ENCODE measurements at places on chromosomes 13 and 19. TPM values are rescaled to one million over a fixed set of nuclear protein-coding genes. Genes with fewer than 3 reads are reported as not detected.

DNA sequence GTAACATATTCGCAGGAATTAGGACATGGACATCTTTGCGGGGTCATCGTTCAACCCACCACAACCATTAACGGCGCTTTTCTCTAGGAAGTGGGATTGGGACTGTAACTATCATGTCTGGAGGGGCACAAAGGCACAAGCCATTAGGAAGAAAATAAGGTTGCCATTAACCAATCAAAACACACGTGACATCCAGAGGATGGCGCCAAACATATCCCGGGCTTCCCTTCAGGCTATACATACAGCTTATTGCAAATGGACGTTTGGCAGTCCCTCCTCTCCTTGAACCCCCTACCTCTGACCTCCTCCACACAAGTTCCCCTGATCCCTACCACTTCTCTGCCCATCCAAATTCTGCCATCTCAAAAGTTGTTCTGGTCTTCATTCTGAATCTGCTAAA lies 26.6 kb upstream of the GSX1 start:
- H3K27me3 ChIP-seq = peaks cover 20% of the 10 kb centered on the region
- H3K27ac ChIP-seq = no peak overlapping the region
- DNase-seq = no peak
- no peak overlapping the region for H3K4me3 ChIP-seq
- no peaks in the 10 kb centered on the region for H3K4me1 ChIP-seq
- no peaks in the 10 kb centered on the region for H3K36me3 ChIP-seq

DNA sequence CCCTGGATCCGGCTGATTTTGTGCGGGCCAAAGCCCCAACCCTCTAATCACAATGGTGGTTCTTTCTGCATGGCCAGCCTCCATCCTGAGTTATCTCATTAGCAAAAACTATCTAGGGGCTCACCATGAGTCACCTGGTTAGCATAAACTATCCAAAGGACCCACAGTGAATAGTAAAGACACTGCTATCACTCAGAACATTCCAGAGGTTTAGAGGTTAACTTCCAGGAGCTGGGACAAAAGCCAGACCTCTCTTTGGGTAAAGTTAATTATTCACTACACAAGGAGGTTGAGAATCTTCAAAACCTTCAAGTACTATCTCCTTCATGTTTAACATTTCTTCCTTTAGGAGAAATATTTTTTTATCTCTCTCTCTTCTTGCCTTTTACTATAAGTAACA lies 18.8 kb upstream of the PPP5C start:
- no peak for DNase-seq
- H3K36me3 ChIP-seq = peaks cover 57% of the 10 kb centered on the region
- peak overlapping the region; percentile 58 for H3K27ac ChIP-seq

- DNase-seq = no peak
- H3K4me1 ChIP-seq = peaks cover 7% of the 10 kb centered on the region
- H3K27me3 ChIP-seq = peaks cover 38% of the 10 kb centered on the region
- H3K36me3 ChIP-seq = no peaks in the 10 kb centered on the region
These were observed 264.5 kb downstream of the KCTD12 start for GRCh38 chr13:76621705-76622104.

Gene SIGLECL1
- not detected for total RNA-seq

- no peak overlapping the region for H3K27ac ChIP-seq
- DNase-seq = no peak
- H3K27me3 ChIP-seq = no peaks in the 10 kb centered on the region
- no peak overlapping the region for H3K4me3 ChIP-seq
- no peaks in the 10 kb centered on the region for H3K4me1 ChIP-seq
These were observed 10.8 kb upstream of the ZNF91 start for GRCh38 chr19:23406091-23406490.

Gene MEF2B
- not detected for total RNA-seq

GRCh38 chr19:38676023-38676877 lies 28.8 kb downstream of the ACTN4 start:
- DNase-seq = peak; percentile 77
- H3K36me3 ChIP-seq = no peaks in the 10 kb centered on the region
- no peak overlapping the region for H3K4me3 ChIP-seq
- H3K27ac ChIP-seq = peak overlapping the region; percentile 94
- peaks cover 36% of the 10 kb centered on the region for H3K4me1 ChIP-seq
- no peaks in the 10 kb centered on the region for H3K27me3 ChIP-seq

Gene ZNF888
- total RNA-seq = 7.3 TPM

Gene PSPN
- total RNA-seq = 1.9 TPM

DNA sequence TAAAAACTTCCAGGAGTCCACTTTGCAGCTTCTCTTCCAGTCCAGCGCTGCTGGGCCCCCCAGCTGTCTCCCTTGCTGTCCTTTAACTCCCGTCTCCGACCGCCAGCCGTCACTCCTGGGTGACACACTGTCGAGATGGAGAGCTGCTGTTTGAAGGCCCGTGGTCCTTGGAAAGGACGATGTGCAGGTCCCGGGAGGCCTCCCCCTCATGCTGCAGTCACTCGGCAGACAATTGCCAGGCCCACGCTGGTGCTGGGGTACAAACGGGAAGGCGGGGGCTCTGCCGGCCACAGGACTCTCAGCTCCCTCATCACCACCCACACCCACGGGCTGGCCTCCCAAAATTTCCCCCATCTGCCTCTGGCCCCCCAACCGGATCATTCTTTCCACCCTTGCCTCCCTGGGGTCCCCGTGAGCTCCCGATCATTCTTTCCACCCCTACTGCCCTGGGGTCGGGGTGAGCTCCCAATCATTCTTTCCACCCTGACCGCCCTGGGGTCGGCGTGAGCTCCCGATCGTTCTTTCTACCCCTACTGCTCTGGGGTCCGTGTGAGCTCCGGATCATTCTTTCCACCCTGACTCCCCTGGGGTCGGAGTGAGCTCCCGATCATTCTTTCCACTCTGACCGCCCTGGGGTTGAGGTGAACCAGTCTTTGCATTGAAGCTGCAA lies 16.0 kb upstream of the ZNF554 start:
- no peaks in the 10 kb centered on the region for H3K27me3 ChIP-seq
- H3K36me3 ChIP-seq = peaks cover 20% of the 10 kb centered on the region
- H3K4me3 ChIP-seq = no peak overlapping the region
- DNase-seq = no peak
- no peak overlapping the region for H3K27ac ChIP-seq

DNA sequence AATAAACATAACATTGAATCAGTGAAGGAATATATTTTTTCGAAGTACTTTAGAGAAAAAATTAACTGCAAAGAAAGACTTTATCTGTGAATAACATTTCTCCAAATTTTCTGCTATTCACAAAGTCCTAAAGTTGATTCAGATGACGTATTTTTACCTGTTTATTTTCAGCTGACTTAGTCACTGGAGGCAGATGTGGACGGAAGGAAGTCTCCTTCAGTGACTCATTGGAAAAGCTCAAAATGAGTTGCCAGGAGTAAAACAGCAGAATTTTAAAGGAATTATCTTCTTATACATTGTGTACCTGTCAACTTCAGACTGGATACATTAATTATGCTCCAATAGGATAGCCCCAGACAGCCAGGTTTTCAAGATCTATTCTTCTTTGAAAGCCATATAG lies 679.3 kb upstream of the GPC6 start:
- H3K4me1 ChIP-seq = no peaks in the 10 kb centered on the region
- DNase-seq = no peak
- H3K36me3 ChIP-seq = no peaks in the 10 kb centered on the region
- no peak overlapping the region for H3K4me3 ChIP-seq
- no peak overlapping the region for H3K27ac ChIP-seq

GRCh38 chr13:21240586-21240985 lies 64.1 kb downstream of the MRPL57 start:
- no peak overlapping the region for H3K27ac ChIP-seq
- H3K27me3 ChIP-seq = no peaks in the 10 kb centered on the region
- no peaks in the 10 kb centered on the region for H3K36me3 ChIP-seq
- no peak for DNase-seq
- no peaks in the 10 kb centered on the region for H3K4me1 ChIP-seq
- H3K4me3 ChIP-seq = no peak overlapping the region

- H3K4me1 ChIP-seq = no peaks in the 10 kb centered on the region
- H3K27me3 ChIP-seq = peaks cover 50% of the 10 kb centered on the region
- H3K36me3 ChIP-seq = no peaks in the 10 kb centered on the region
- H3K4me3 ChIP-seq = no peak overlapping the region
These were observed 67.6 kb downstream of the SOX1 start for GRCh38 chr13:112134391-112135075.

DNA sequence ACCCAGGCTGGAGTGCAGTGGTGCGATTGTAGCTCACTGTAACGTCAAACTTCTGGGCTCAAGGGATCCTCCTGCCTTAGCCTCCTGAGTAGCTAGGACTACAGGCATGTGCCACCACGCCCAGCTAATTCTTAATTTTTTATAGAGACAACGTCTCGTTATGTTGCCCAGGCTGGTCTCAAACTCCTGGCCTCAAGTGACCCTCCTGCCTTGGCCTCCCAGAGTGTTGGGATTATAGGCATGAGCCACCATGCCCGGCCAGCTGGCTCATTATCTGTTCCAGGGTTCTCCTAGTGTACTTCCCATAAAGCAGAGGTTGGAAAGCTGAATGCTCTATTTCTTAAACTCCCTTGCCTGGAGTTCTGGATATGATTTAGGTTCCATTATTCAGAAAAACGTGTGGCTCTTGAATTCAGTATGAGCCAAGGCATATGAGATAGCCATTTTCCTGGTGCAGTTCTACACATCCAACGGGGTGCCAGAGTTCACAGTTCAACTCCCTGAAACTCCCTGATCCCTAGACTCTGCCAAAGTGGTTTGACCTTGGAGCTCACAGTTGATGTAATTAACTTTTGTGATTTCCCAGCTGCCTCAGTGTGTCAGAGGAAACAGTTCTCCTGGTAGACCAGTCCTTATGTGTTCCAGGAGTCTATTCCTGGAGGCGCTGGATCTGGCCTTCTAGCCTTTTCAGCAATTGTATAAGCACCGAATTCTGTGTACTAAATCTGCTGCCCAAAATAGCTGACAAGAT lies 21.6 kb downstream of the GPR183 start:
- peaks cover 39% of the 10 kb centered on the region for H3K4me1 ChIP-seq
- H3K4me3 ChIP-seq = no peak overlapping the region
- H3K36me3 ChIP-seq = no peaks in the 10 kb centered on the region
- no peaks in the 10 kb centered on the region for H3K27me3 ChIP-seq
- peak; percentile 39 for DNase-seq

All from cardiac muscle cell (in vitro differentiated cells and primary cell).